ENCODE measurements at places on chromosomes 2 and 18. TPM values are rescaled to one million over a fixed set of nuclear protein-coding genes. Genes with fewer than 3 reads are reported as not detected.

The RAB6C gene
- 0.68 TPM for total RNA-seq

The SPDYA gene
- 3.0 TPM for total RNA-seq

The GCG gene
- not detected for total RNA-seq

The ALPP gene
- total RNA-seq = not detected

GRCh38 chr2:72220170-72220569, 72.5 kb upstream of the CYP26B1 start:
- no peaks in the 10 kb centered on the region for H3K36me3 ChIP-seq
- no peak overlapping the region for H3K27ac ChIP-seq
- DNase-seq = no peak
- no peaks in the 10 kb centered on the region for H3K4me1 ChIP-seq

DNA sequence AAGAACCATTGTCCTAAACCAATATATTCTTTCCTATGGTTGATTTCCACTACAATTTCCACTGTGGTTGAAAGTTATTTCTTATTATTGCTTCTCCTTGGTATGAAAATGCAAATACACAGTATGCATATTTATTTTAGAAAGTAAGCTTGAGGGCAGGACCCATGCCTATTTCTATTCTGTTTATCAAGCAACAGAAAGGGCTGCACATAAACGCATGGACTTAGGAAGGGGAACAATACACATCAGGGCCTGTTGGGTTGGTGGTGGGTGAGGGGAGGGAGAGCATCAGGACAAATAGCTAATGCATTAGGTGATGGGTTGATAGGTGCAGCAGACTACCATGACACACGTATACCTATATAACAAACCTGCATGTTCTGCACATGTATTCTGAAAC, 20.7 kb downstream of the SLC4A3 start:
- no peak overlapping the region for H3K27ac ChIP-seq
- H3K36me3 ChIP-seq = no peaks in the 10 kb centered on the region
- no peak for DNase-seq
- H3K27me3 ChIP-seq = no peaks in the 10 kb centered on the region

GRCh38 chr2:176466918-176467452, 197.7 kb downstream of the MTX2 start:
- no peak for DNase-seq
- no peak overlapping the region for H3K27ac ChIP-seq
- H3K27me3 ChIP-seq = no peaks in the 10 kb centered on the region
- no peaks in the 10 kb centered on the region for H3K36me3 ChIP-seq
- no peak overlapping the region for H3K4me3 ChIP-seq

- H3K4me1 ChIP-seq = no peaks in the 10 kb centered on the region
- no peak for DNase-seq
- no peak overlapping the region for H3K4me3 ChIP-seq
- no peak overlapping the region for H3K27ac ChIP-seq
- H3K36me3 ChIP-seq = no peaks in the 10 kb centered on the region
Measured at GRCh38 chr2:20212871-20213503, 11.9 kb downstream of the SDC1 start.

GRCh38 chr2:37614061-37614738, 57.2 kb downstream of the CDC42EP3 start:
- H3K27ac ChIP-seq = no peak overlapping the region
- no peak overlapping the region for H3K4me3 ChIP-seq
- no peak for DNase-seq

DNA sequence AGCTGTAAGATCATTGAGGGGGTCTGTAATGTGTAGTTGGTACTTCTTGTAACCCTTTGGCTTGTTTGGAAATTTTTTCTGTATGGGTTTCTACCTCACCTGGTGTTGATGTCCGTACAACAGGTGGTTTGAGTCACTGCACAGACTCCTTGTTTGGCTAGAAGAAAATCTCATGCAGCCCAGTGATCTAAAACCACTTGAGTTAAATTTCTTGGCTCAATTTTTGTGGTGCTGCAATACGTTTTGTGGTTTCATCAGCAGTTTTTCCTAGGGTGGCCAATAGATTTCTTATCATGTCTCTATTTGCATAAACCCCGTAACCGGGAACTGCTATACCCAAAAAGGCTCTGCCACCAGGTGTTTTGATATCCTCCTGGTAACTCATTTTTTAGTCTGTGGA, 43.4 kb downstream of the CERS6 start:
- H3K4me1 ChIP-seq = no peaks in the 10 kb centered on the region
- no peak overlapping the region for H3K4me3 ChIP-seq
- H3K27ac ChIP-seq = no peak overlapping the region
- H3K36me3 ChIP-seq = no peaks in the 10 kb centered on the region

- H3K27me3 ChIP-seq = peaks cover 21% of the 10 kb centered on the region
- peak overlapping the region; percentile 67 for H3K4me3 ChIP-seq
- no peak overlapping the region for H3K27ac ChIP-seq
- H3K4me1 ChIP-seq = peaks cover 11% of the 10 kb centered on the region
- DNase-seq = no peak
Measured at GRCh38 chr2:218870984-218871344, 9.7 kb upstream of the WNT10A start.

DNA sequence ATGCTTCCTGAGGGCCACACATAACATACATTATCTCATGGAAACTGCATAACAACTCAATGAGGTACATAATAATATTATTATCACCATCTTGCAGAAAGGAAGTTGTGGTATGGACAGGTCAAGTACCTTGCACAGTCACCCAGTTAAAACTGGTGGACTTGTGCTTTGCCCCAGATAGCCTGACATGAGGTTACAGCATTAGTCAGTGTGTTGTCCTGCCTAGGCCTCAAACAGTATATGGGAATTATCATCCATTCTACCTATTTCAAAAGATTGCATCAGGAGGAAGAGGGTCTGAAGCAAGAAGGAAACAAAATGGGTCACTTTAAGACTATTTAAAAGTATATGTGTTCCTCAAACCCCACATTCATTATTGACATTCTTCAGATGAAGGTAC, 5.4 kb upstream of the ANTXR1 start:
- no peaks in the 10 kb centered on the region for H3K4me1 ChIP-seq
- no peaks in the 10 kb centered on the region for H3K36me3 ChIP-seq
- no peak for DNase-seq
- no peak overlapping the region for H3K4me3 ChIP-seq
- H3K27ac ChIP-seq = no peak overlapping the region

DNA sequence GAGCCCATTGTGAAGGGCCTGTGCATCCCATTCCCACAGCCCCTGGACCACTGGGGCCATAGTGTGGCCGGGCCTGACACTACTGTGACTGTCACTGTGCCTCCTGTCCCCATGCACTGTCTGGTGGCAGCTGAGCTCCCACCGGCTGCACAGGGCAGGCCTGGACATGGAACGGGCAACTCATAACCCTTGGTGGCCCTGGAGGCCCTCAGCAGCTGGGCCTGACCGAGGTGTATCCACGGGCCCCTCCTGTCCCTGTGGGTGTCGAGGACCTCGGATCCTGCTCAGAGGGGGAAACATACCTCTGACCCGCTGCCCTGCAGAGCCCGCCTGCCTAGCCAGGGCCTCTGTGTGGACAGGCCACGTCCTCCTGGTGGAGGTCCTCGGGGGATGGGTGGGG, 7.8 kb upstream of the GAL3ST2 start:
- H3K4me1 ChIP-seq = no peaks in the 10 kb centered on the region
- H3K27me3 ChIP-seq = no peaks in the 10 kb centered on the region
- no peak overlapping the region for H3K27ac ChIP-seq
- DNase-seq = no peak

GRCh38 chr2:10519394-10519740, 71.2 kb upstream of the ODC1 start:
- H3K27ac ChIP-seq = no peak overlapping the region
- no peak for DNase-seq
- no peaks in the 10 kb centered on the region for H3K4me1 ChIP-seq
- no peaks in the 10 kb centered on the region for H3K36me3 ChIP-seq
- no peak overlapping the region for H3K4me3 ChIP-seq

DNA sequence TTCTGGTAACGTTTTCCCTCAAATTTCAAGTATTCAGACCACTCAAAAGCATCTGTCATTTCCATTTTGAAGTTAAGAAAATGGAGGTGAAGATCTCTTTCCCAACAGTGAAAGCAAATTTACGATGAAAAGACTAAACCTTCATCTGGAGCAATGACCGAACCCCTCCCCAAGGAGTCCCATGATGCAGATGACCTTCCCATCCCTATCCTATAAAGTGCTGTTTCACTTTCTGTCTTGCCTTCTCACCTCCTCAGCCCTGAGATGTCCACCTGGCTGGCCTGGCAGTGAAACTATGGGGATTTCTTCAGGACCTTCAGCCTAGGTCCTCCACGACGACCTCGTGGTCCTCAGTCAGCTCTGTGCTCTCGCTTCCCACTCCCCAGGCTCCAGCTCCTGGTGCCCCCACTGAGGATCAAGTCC, 925 bp upstream of the NPC1 start:
- DNase-seq = no peak
- H3K4me3 ChIP-seq = peak overlapping the region; percentile 85
- H3K27ac ChIP-seq = peak overlapping the region; percentile 100
- H3K27me3 ChIP-seq = no peaks in the 10 kb centered on the region
- H3K4me1 ChIP-seq = peaks cover 19% of the 10 kb centered on the region
- H3K36me3 ChIP-seq = no peaks in the 10 kb centered on the region

Measured in thoracic aorta (tissue), 2 donors.